CD4-positive, CD25-positive, alpha-beta regulatory T cell (primary cell): ENCODE measurements at places on chromosomes 7 and 10. TPM values are rescaled to one million over a fixed set of nuclear protein-coding genes. Genes with fewer than 3 reads are reported as not detected.

DNA sequence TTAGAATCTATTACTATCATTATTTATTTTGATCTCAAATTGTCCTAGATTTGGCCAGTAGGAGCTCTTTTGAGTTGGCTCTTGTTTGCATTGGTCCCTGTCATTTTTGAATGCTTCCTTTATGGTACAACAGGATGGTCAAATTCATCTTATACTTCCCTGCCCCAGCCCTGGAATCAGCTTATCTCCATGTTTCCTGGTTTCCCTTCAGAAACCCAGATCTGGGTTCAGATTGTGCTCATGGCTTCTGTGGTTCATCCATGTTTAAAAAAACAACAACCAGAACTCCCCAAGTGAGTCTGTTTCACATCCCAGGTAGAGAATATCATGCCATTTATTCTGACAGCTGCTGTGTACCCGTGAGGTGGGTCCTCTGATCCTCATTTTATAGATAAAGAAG lies 10.6 kb downstream of the ZFYVE27 start:
- no peak for DNase-seq

DNA sequence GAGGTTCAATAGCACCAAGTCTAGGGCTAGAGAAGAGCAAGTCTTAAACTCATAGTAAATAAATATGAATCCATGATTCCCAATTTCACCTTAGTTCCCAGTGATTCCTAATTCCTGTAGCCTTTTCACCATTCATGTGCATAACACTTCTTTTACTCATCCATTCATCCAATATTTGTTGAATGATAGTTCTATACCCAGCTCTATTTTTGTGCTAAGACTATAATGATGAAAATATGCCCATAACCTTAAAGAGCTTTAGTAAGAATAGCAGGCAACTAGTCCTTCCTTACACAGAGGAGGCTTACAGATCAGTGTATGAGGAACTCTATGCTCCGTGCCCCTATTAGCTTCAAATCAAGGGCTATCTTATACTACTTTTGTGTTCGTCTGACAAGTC lies 280.2 kb upstream of the CHRM2 start:
- DNase-seq = no peak

GRCh38 chr7:84193747-84194146 lies 842 bp downstream of the SEMA3A start:
- DNase-seq = no peak

GRCh38 chr7:73397521-73398281 lies 35.9 kb upstream of the FZD9 start:
- DNase-seq = no peak

The ANKRD2 gene
- total RNA-seq = not detected

The PODXL gene
- total RNA-seq = 0.89 TPM

The MALRD1 gene
- total RNA-seq = not detected

The SFTPA1 gene
- total RNA-seq = not detected

The CNPY1 gene
- total RNA-seq = not detected

The VWDE gene
- 0.86 TPM for total RNA-seq

The MKX gene
- total RNA-seq = not detected
